ENCODE measurements at places on chromosomes 3 and 15.

DNA sequence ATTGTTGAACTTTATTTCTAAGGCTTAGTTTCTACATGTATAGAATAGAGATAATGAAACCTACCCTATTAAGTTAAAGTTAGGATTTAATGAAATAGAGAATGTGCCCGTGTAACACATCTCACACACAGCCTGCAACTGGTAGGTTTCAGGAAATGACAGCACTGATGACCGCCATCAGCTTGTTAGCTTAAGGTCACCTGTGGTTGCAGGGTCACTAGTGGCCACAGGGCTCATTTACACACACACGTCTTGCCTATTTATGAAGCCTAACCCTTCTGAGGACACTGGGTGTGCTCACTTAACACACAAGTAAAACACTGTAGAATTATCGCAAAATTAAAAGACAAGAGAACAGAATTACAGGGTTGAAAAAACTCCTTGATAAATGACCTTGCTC, 20.1 kb downstream of the CHRM5 start:
- H3K4me1 ChIP-seq = no peaks in the 10 kb centered on the region
- H3K27me3 ChIP-seq = no peaks in the 10 kb centered on the region
- no peak for DNase-seq
- H3K27ac ChIP-seq = no peak overlapping the region
- no peaks in the 10 kb centered on the region for H3K36me3 ChIP-seq

GRCh38 chr15:40146037-40146436, 14.8 kb upstream of the BUB1B start:
- H3K4me3 ChIP-seq = no peak overlapping the region
- peaks cover 27% of the 10 kb centered on the region for H3K4me1 ChIP-seq
- DNase-seq = no peak
- H3K27me3 ChIP-seq = no peaks in the 10 kb centered on the region
- H3K27ac ChIP-seq = no peak overlapping the region

- no peak for DNase-seq
- no peak overlapping the region for H3K4me3 ChIP-seq
- H3K27me3 ChIP-seq = no peaks in the 10 kb centered on the region
- H3K27ac ChIP-seq = no peak overlapping the region
Measured at GRCh38 chr3:196894557-196895295, 27.0 kb downstream of the SENP5 start.

DNA sequence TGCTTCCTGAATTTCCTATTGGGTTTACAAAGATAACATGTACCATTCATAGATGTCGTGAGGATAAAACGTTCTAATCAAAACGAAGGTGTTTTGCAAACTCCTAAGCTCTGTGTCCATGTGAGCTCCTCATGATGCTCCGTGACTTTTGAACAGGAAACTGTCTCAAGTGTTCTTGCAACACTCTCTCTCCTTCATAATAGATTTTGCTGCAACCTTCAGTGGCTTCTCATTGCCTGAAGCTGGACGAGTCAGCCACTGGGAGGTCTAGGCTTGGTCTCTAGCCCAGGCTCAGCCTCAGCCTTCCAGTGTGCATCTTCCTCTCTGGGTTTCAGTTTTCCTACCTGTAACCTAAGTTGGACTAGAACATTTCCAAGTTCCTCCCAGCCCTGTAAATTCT, 18.7 kb upstream of the BCL2A1 start:
- H3K36me3 ChIP-seq = no peaks in the 10 kb centered on the region
- H3K4me1 ChIP-seq = peaks cover 4% of the 10 kb centered on the region
- no peak overlapping the region for H3K27ac ChIP-seq
- no peak overlapping the region for H3K4me3 ChIP-seq
- DNase-seq = no peak

DNA sequence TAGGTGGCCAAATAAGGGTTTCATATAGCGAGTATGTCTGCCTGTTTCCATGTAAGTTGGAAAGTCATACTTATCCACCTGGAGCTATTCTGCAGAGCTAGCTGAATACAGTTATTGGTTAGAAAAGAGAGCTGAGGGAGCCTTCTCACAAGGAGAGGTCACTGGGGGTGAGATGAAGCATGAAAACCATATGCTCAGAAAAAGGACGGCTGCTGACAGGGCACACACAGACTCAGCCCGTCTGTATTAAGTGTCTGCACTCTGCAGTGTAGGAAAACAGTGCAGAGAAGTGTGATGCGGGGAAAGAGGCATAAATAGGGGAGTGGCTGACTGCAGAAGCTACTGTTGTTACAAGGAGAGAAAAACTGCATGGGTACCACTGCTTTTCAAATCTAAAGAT, 58.2 kb downstream of the C3orf70 start:
- peaks cover 11% of the 10 kb centered on the region for H3K27me3 ChIP-seq
- no peak overlapping the region for H3K4me3 ChIP-seq
- H3K4me1 ChIP-seq = no peaks in the 10 kb centered on the region
- no peak for DNase-seq
- H3K27ac ChIP-seq = no peak overlapping the region

DNA sequence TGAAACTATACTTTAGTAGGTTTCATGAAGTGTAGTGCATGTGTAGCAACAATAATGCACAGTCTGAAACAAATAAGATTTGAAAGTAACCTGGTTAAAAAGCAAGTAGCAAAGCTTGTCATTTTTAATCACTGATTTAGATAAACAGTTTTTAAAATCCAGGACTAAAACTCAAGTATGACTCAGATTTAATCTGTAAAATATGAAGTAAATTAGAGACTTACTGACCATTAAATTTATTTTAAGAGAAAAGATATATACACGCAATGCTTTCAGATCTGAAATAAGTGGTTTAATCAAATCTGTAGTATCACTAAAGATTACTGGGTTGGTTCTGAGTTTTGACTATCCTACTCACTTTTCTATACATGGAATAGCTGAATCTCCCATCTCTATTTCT, 300.7 kb upstream of the RBMS3 start:
- no peaks in the 10 kb centered on the region for H3K27me3 ChIP-seq
- no peak overlapping the region for H3K4me3 ChIP-seq
- no peaks in the 10 kb centered on the region for H3K4me1 ChIP-seq
- no peak for DNase-seq

GRCh38 chr3:61114316-61114953, 136.8 kb downstream of the FHIT start:
- DNase-seq = no peak
- H3K36me3 ChIP-seq = no peaks in the 10 kb centered on the region
- no peaks in the 10 kb centered on the region for H3K27me3 ChIP-seq

GRCh38 chr15:32028921-32029320, 1.4 kb upstream of the CHRNA7 start:
- peaks cover 34% of the 10 kb centered on the region for H3K27me3 ChIP-seq
- no peak overlapping the region for H3K27ac ChIP-seq
- no peak overlapping the region for H3K4me3 ChIP-seq
- DNase-seq = no peak
- H3K36me3 ChIP-seq = no peaks in the 10 kb centered on the region

GRCh38 chr3:48271763-48272498, 31.0 kb downstream of the ZNF589 start:
- no peak overlapping the region for H3K4me3 ChIP-seq
- H3K27ac ChIP-seq = no peak overlapping the region
- peaks cover 10% of the 10 kb centered on the region for H3K36me3 ChIP-seq
- no peaks in the 10 kb centered on the region for H3K27me3 ChIP-seq
- H3K4me1 ChIP-seq = peaks cover 38% of the 10 kb centered on the region
- DNase-seq = no peak

DNA sequence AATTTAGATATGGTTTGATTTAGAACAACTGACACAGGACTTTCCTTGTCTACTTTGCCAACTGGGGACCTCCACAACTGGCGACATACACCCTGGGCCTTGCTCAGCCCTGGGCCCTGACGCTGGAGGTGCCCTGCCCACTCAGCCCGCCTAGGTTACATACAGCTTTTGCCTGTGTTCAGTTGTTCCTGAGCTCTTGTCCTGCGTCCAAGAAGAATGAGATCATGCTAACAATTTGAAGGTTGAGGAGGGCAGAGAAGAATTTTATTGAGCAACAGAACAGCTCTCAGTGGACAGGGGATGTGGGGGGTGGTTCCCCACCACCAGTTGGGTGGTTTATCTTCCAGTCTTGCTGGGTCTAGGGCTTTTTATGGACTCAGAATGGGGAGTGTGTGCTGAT, 67.9 kb downstream of the IQCH start:
- no peak for DNase-seq
- no peak overlapping the region for H3K27ac ChIP-seq
- no peaks in the 10 kb centered on the region for H3K4me1 ChIP-seq
- no peaks in the 10 kb centered on the region for H3K27me3 ChIP-seq
- H3K36me3 ChIP-seq = no peaks in the 10 kb centered on the region

GRCh38 chr3:122497425-122497824, 17.3 kb downstream of the KPNA1 start:
- DNase-seq = no peak
- H3K27me3 ChIP-seq = no peaks in the 10 kb centered on the region
- peaks cover 4% of the 10 kb centered on the region for H3K36me3 ChIP-seq
- peak overlapping the region; percentile 54 for H3K27ac ChIP-seq
- H3K4me3 ChIP-seq = no peak overlapping the region
- H3K4me1 ChIP-seq = peaks cover 35% of the 10 kb centered on the region

- no peak for DNase-seq
- no peaks in the 10 kb centered on the region for H3K4me1 ChIP-seq
- H3K27me3 ChIP-seq = no peaks in the 10 kb centered on the region
- H3K27ac ChIP-seq = no peak overlapping the region
- H3K36me3 ChIP-seq = no peaks in the 10 kb centered on the region
Measured at GRCh38 chr3:73245459-73245858, 184.0 kb downstream of the EBLN2 start.

DNA sequence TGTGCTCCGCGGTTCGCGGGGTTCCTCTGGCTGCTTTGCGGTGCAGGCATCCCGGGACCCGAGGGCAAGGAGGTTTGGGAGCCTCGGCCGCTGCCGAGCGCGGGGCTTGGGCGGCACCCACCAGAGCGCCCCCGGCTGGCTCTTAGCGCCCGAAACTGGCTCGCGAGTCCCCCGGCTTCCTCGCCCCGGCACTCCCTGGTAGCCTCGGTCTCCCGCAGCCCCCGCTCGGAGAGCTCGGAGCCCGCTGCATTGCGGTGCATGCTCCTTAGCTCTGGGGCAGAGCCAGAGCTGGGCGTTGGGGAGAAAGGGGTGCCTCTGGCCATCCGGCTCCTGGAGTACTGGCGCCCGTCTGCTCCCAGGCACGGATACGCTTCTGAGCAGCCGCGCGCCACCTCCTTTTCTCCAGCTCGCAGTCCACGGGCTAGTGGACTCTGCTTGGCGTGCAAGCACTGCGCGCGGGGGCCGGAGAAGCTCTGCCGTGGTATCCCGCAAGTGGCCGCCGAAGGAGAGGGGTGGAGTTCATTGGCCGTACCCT, 753 bp downstream of the EPHB1 start:
- H3K4me1 ChIP-seq = no peaks in the 10 kb centered on the region
- no peak for DNase-seq
- H3K36me3 ChIP-seq = no peaks in the 10 kb centered on the region
- H3K27me3 ChIP-seq = peaks cover 42% of the 10 kb centered on the region

DNA sequence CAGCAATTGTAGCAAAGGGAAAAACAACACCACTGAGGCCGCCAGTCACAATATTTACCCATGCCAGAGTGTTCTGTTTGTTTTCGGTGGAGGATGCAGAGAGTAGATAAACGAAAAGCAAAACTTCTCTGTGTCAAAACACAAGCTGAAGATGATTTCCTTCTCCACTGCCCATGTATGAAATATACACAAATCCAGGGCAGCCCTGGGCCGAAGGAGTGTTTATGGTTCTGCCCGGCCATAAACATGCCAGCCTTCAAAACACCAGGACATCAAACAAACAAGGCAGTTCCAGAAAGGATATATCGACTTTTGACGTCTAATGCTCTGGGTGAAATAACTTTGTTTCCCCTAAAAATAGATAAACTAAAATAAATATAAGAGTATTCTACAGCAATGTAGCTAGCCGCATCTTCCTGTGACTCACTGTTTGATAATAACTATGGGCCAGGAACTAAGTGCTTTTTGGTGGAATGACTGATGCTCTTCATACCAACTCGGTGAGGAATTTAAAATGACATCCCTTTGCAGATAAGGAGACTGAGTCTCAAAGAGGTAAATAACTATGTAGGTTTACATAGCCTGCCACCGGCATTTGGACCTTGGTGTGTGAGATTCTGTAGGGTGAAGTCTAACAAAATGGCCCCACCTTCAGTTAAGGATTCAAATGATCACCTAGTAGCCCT, 82.8 kb downstream of the MAGI1 start:
- DNase-seq = no peak
- H3K36me3 ChIP-seq = no peaks in the 10 kb centered on the region
- peaks cover 49% of the 10 kb centered on the region for H3K4me1 ChIP-seq
- no peaks in the 10 kb centered on the region for H3K27me3 ChIP-seq

DNA sequence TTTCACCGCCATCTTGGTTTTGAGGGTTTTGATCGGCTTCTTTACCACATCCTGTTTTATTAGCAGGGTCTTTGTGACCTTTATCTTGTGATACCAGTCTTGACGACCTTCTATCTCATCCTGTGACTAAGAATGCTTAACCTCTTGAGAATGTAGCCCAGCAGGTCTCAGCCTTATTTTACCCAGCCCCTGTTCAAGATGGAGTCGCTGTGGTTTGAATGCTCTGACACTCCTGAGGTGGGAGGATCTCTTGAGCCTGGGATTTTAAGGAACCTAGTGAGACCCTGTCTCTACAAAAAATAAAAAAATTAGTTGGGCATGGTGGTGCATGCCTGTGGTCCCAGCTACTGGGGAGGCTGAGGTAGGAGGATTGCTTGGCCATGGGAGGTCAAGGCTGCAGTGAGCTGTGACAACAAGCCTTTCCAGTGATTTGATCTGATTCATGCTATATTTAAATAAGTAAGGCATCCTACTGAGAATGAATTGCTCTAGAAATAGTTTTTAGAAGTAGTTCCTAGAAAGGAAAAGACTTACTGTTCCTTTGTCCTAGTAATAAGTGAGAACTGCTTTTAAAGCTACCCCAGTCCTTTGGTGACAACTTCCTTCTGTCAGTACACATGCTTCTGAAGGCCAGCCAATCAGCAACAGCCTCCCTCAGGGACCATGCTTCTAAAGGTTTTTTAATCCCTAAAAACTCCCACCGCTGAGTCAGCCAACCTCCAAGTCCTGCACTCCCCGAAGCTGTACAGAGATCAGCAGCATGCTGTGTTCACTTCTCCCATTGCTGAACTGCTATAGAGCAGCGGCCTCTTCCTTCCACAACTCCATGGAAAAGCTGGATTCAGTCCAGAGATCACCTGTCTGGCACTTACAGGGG, 9.1 kb upstream of the CEMIP start:
- DNase-seq = no peak
- H3K36me3 ChIP-seq = no peaks in the 10 kb centered on the region
- no peak overlapping the region for H3K4me3 ChIP-seq
- no peaks in the 10 kb centered on the region for H3K4me1 ChIP-seq
- no peak overlapping the region for H3K27ac ChIP-seq

DNA sequence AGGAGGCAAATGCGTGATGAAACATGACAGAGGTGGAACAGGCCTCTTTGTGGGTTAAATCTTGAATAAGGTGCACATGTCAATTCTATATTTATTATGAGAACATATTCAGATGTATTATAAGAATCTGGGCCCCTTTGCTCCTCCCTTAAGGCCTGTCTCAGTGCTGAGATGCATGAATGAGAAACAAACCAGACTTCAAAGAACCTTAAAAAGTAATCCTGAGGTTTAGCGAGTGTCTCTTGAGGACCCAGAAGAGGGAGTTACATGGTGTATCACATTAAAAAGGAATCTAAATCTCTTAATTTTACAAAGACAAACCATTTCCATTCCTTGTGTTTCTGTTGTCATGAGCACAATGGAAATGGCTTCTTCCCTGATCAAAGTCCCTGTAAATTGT, 170.9 kb upstream of the TBC1D5 start:
- no peaks in the 10 kb centered on the region for H3K36me3 ChIP-seq
- no peaks in the 10 kb centered on the region for H3K4me1 ChIP-seq
- H3K27ac ChIP-seq = no peak overlapping the region
- H3K27me3 ChIP-seq = no peaks in the 10 kb centered on the region

GRCh38 chr3:124615896-124616543, 114.2 kb upstream of the UMPS start:
- H3K36me3 ChIP-seq = no peaks in the 10 kb centered on the region
- no peak overlapping the region for H3K27ac ChIP-seq
- no peak overlapping the region for H3K4me3 ChIP-seq
- DNase-seq = no peak
- peaks cover 8% of the 10 kb centered on the region for H3K27me3 ChIP-seq

Measured in keratinocyte (primary cell).